Testis (tissue), 5 donors: ENCODE measurements at places on chromosomes 5 and 9. TPM values are rescaled to one million over a fixed set of nuclear protein-coding genes. Genes with fewer than 3 reads are reported as not detected.

Gene MYMK
- not detected for total RNA-seq

Gene CDX1
- total RNA-seq: 3.4 TPM

Gene TMEM232
- 28.1 TPM for total RNA-seq

Gene SMC2
- total RNA-seq: 25.9 TPM

- no peak overlapping the region for H3K27ac ChIP-seq
- H3K36me3 ChIP-seq: no peaks in the 10 kb centered on the region
- no peak for DNase-seq
- no peaks in the 10 kb centered on the region for H3K27me3 ChIP-seq
- H3K4me1 ChIP-seq: no peaks in the 10 kb centered on the region
Observed at GRCh38 chr5:22108545-22108944, 744.6 kb downstream of the CDH12 start.

DNA sequence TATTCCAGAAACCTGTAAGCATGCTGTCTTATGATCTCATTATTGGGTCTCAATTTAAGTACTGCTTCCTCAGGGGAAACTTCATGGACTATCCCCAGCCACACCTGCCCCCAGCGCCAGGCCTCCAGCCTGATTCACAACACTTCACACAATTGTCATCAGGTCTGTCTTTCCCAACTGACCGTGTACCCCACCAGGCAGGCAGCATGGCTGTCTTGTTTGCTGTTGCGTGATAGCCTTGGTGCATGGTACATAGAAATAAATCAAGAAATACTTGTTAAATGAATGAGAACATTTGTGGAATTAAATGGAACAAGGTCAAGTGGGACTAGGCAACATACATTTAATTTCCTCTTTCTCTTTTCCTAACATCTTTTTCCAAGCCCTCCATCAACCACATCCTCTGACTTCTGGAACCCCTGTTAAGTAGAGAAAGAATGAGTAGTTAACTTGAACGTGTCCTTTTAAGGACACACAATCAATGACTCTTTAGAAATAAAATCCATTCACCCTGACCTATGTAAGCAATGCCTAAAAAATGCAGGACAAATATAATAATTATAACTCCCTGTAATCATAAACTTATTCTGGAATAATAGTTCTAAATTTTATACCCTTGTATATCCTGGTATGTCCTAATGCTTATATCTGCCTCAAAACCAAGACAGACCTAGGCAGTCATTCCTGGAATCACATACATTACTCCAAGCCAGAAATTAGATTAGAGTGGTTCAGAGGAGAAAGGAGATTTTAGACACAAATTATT lies 17.2 kb upstream of the THG1L start:
- H3K4me3 ChIP-seq: no peak overlapping the region
- no peak overlapping the region for H3K27ac ChIP-seq
- H3K4me1 ChIP-seq: no peaks in the 10 kb centered on the region
- no peaks in the 10 kb centered on the region for H3K36me3 ChIP-seq
- H3K27me3 ChIP-seq: no peaks in the 10 kb centered on the region

- H3K36me3 ChIP-seq: no peaks in the 10 kb centered on the region
- peak within 1 kb of the TSS; percentile 99 for H3K27ac ChIP-seq
- no peaks in the 10 kb centered on the region for H3K27me3 ChIP-seq
- DNase-seq: peak; percentile 95
- H3K4me1 ChIP-seq: peaks cover 14% of the 10 kb centered on the region
Observed at GRCh38 chr9:89318123-89319014, at the start of gene SECISBP2. Gene SECISBP2, plus strand, starts transcription at chr9:89318500. Its CDS starts 77 bp downstream, at chr9:89318577.

GRCh38 chr5:157721159-157721558 lies 10.1 kb upstream of the THG1L start:
- no peaks in the 10 kb centered on the region for H3K4me1 ChIP-seq
- no peaks in the 10 kb centered on the region for H3K36me3 ChIP-seq
- no peak overlapping the region for H3K4me3 ChIP-seq
- H3K27me3 ChIP-seq: no peaks in the 10 kb centered on the region

DNA sequence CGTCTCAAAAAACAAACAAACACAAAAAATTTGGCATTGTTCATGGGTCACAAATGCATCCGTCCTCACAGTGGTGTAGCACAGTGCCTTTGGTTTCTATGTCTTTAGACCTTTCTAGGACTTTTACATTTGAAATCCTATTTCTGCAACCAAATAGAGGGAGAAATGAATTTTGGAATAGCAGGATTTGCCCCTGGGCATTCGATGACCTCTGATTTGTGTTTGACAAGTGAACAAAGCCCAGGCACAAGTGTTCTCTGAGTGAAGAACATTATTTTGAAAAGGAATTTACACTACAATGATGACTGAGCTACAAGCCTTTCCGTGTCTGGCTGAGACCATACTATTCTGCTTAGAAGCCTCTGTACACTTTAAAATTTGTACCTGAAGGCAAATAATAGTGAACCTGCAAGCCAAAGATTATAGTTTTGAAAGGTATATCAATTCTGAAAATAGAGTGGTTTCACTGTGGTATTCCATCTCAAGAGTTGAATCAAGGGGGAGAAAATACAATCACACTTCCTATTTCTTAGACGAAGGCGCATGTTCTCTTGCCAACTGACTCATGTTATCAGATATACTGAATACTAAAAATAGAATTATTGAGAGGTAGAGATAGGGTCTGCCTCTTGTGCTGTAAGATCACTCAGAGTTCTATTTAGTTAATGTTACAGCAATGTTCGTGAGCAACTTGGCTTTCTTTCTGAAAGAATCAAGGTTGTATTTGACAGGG lies 297.6 kb downstream of the KDM4C start:
- H3K27me3 ChIP-seq: no peaks in the 10 kb centered on the region
- no peak overlapping the region for H3K4me3 ChIP-seq
- no peak for DNase-seq
- H3K4me1 ChIP-seq: no peaks in the 10 kb centered on the region

DNA sequence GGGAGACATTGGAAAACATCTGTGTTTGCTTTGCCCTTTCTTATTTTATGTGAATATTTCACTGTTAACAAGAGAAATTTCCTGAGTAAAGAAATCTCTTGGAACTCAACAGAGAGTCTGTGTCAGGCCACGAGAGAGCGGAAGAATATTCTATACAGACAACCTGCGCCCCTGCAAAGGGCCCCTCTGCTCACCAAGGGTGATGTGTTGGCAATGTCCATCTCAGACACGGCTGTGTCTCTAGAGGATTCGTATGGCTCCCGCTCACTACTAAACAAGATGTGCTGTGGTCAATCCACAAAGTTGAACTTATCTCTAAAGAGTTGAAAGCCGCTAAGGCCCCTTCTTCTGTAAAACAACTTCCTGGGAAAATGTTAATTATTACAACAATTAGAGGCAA lies 241.0 kb upstream of the IRX1 start:
- H3K4me1 ChIP-seq: no peaks in the 10 kb centered on the region
- no peak for DNase-seq
- no peak overlapping the region for H3K27ac ChIP-seq
- no peak overlapping the region for H3K4me3 ChIP-seq

DNA sequence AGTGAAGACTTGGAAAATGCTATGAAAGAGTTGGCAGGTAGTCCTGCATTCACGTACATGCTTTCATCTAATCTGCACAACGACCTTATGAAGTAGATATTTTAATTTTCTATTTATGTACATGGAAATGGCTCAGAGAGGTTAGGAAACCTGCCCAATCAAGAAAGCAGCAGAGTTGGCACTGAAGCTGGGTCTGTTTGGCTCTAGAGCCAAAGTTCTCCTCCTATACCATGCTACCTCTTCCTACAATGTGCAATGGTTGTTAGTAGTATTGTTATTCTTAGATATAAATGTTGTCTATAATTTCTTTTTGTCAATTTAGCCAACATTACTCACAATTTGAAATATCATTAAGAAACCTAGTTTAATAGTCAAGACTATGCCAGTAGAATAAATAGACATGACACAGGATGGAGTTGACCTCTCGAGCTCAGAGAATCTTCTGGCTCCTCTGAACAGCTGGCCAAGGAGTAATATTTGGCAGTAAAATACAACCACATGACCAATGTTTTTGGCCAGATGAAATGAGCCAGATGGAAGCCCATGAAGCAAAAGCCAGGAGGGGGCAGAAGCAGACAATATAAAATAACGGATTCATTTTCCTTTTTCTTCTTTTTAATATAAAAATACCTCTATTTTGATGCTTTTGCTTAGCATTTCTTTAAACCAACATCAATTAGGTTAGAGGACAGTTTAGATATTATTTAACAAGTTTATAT lies 542.3 kb downstream of the PDE4D start:
- H3K36me3 ChIP-seq: no peaks in the 10 kb centered on the region
- no peaks in the 10 kb centered on the region for H3K27me3 ChIP-seq
- H3K27ac ChIP-seq: no peak overlapping the region

- H3K27ac ChIP-seq: no peak overlapping the region
Observed at GRCh38 chr5:79562351-79563246, 48.7 kb upstream of the HOMER1 start.

DNA sequence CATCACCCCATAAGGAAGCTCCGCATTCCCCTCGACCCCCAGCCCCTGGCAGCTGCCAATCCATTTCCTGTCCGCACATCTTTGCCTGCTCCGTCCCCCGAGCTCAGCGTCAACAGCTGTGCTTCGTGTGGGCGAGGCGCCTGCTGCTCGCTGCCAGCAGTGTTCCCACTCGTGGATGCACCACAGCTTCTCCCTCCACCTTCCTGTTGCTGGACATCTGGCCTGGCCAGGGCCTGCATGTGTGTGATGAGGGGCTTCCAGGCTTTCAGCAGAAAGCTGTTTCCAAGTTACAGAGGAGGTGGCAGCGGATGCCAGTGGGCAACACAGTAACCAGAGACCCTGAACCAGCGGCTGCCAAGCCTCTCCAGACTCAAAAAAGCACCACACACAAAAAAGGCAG lies 86.0 kb downstream of the PRRT1B start:
- H3K27me3 ChIP-seq: no peaks in the 10 kb centered on the region
- H3K36me3 ChIP-seq: no peaks in the 10 kb centered on the region
- H3K27ac ChIP-seq: no peak overlapping the region
- H3K4me3 ChIP-seq: no peak overlapping the region

- no peaks in the 10 kb centered on the region for H3K36me3 ChIP-seq
- H3K4me1 ChIP-seq: peaks cover 34% of the 10 kb centered on the region
- H3K27ac ChIP-seq: no peak overlapping the region
- no peak for DNase-seq
- no peak overlapping the region for H3K4me3 ChIP-seq
Observed at GRCh38 chr9:89020754-89021153, 29.5 kb downstream of the S1PR3 start.
